Large intestine (tissue), 12 donors: ENCODE measurements at places on chromosomes 7 and 10.

DNA sequence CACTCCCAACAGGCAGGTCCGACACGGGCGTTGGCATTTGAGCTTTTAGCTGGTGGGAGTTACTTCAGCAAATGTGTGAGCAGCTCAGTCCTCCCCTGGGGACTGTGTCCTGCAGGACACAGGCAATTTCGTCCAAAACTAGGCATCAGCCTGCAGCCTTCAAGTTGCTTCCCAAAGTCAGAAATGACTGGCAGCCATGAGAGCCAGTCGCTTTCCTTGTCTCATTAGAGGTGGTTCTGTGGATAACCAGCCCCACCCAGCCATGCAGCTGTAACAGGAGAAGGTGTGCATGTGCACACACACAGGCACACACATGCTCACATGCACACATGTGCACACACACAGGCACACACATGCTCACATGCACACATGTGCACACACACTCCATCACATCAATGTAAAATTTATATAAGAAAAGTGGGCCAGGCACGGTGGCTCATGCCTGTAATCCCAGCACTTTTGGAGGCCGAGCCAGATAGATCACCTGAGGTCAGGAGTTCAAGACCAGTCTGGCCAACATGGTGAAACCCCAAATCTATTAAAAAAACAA is 138.8 kb upstream of the TCERG1L start:
- DNase-seq = no peak

DNA sequence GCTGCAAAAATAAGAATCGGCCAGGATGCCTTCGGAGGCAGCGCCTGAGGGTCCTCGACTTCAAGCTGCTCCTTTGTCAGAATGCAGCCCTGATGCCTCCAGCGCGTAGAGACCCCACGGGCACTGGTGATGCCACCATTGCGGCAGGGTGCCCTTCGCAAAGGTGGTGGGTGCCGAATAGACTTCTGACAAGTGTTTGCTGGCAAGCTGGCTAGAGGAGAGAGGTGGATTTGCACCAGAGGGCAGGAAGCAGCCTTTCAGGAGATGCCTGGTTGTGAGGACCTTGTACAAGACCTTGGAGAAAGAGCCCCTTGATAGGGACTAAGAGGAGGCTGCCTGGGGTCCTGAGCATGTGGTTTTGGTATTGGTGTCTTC is 103.2 kb upstream of the PPIF start:
- no peak for DNase-seq

DNA sequence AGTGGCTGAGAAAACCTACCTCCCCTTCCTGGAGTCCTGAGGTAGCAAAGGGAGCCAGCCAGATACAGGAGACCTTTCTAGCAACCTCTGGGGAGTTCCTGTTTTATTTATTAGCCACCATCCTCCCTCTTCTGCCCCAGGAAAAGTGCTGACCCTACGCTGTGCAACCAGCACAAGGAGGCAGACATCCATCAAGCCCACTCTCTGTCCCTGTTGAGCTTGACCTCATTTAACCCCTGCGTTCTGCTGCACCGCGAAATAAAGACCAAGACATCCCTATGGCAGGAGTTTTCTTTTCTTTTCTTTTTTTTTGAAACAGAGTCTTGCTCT is 25.3 kb upstream of the ANKRD2 start:
- DNase-seq = no peak

GRCh38 chr10:106043863-106044262 is 1120.6 kb downstream of the SORCS1 start:
- DNase-seq = peak; percentile 7

- no peak for DNase-seq
Observed at GRCh38 chr10:86308056-86308455, 58.5 kb downstream of the GRID1 start.
